NCI-H748 treated with DMSO at 0.1 percent for 48 hours (cell line): ENCODE measurements at places on chromosomes 3 and 15.

GRCh38 chr15:29674661-29675533, 147.4 kb downstream of the TJP1 start:
- no peak for DNase-seq

GRCh38 chr15:68608206-68608843, 29.5 kb downstream of the CORO2B start:
- DNase-seq = no peak

- DNase-seq = no peak
These were observed 2.5 kb upstream of the GREM1 start for GRCh38 chr15:32715276-32715675.

DNA sequence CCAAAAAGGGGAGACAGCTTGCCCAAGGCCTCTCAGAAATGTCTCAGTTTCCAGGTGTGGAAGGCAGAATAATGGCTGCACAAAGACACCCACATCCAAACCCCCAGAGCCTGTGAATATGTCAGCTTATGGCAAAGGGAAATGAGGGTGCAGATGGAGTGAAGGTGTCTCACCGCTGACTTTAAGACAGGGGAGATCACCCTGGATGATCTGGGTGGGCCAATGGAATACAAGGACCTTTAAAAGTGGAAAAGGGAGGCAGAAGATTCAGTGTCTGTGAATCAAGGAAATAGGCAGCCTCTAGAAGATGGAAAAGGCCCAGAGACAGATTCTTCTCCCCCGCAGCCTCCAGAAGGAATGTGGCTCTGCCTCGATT, 48.8 kb upstream of the ATP2B2 start:
- DNase-seq = no peak

DNA sequence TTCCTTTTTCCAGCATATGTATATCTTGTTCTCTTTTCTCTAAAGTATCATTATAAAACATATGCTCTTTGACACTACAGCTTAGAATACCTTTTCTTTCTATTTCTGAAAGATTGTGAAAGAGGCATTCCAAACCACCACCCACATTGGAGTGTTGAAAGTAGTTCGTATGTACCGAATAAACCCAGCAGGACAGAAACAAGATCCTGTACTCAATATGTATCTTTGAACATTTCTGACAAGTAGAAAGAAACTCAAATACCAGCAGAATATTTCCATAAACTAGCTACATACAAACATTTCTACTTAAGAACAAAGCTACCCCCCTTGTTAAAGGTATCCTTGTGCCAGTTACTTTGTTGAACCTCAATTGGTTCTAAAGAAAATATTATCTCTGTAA, 415.3 kb upstream of the ALCAM start:
- no peak for DNase-seq

GRCh38 chr3:19248143-19248542, 99.8 kb downstream of the KCNH8 start:
- DNase-seq = no peak

GRCh38 chr3:122681284-122681973, 790 bp downstream of the PARP14 start:
- DNase-seq = no peak

DNA sequence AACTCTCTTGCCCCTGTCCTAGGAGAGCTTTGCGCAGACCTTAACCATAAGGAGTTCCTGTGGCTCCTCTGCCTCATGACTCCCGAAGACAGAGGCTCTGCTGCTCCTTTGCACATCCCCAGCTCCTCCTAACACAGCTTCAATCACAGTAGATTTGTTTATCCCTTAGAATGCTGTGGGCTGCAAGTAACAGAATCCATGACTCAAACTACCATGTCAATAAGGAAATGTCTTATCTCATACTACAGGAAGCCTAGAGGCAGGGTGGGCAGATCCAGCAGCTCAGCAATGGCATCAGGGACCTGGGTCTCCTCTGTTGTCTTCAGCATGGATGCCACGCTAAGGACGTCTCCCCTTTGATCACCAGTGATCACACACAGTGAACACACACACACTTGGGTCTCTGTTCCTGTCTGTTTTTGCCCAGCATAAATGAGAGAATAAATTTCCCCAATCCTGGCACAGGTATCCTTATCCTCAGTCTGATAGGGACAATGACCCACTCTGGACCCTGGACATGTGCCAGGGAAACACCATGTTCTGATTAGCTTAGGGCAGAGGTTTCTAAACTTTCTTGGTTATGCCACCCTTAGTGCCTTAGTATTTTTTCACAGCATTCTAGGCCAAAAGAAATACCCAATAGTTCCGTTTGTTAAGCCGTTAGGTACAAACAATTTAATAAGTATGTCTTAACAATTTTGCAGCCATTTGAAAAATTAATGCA, 46.1 kb upstream of the MRPS22 start:
- no peak for DNase-seq

DNA sequence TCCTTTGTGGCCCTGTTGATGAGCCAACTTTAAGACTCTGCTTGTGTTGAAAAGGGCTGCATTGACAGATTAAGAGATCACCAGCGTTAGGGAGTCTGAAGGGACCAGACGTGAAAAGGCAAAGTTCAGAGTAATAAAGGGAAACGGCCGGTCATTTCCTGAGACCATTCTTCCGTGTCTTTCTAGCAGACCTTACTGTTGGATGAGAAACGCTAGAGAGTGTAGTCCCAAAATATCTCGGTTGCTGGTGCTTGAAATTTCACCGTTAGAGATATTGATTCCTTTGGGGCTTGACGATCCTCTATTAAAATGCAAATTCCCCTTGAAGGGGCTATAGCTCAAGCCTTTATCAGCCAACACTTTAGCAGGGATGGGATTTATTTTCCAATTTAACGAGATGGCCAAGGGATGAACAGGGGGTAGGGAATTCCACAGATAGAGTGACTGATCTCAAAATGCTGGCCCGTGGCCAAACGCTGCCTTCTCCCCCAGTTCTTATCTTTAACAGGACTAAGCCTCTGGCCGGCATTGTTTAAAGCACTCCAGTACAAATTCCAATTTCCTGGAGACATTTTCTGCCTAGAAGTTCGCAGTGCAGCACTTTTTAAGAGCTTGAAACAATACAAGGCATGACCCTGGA, 250.4 kb downstream of the TJP1 start:
- DNase-seq = no peak

- no peak for DNase-seq
These were observed 19.3 kb upstream of the ANXA2 start for GRCh38 chr15:60417112-60417511.

- DNase-seq = no peak
These were observed 2.2 kb downstream of the ZXDC start for GRCh38 chr3:126473292-126474168.

DNA sequence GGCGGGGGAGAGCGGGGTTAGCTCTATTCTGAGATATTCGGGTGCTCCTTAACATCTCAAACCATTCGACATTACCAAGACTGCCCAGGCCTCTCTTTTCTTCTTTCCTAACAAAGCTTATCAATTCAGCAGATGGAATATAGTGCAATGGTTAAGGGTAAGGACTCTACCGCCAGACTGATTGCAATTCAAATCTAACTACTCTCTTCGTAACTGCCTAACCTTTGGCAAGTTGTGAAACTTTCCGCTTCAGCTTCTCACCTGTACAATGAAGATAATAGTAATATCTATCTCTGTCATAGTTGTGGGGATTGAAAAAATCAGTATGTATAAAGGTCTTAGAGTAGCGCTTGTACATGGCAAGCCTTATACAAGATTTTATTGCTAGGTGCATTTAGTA, 972 bp downstream of the UBA5 start:
- no peak for DNase-seq

DNA sequence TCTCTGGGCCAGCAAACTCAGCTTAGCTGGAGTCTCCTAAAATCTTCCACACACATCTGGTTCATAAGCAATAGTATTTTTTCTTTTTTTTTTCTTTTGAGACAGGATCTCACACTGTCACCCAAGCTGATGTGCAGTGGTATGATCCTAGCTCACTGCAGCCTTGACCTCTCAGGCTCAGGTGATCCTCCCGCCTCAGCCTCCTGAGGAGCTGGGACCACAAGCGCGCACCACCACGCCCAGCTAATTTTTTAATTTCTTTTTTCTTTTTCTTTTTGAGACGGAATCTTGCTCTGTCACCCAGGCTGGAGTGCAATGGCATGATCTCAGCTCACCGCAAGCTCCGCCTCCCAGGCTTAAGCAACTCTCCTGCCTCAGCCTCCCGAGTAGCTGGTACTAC, 34.3 kb downstream of the RNU5B-1 start:
- DNase-seq = no peak

- DNase-seq = no peak
These were observed 8.5 kb downstream of the PDIA5 start for GRCh38 chr3:123075359-123075758.

- DNase-seq = no peak
These were observed 40.4 kb downstream of the BHLHE40 start for GRCh38 chr3:5019411-5020241.

DNA sequence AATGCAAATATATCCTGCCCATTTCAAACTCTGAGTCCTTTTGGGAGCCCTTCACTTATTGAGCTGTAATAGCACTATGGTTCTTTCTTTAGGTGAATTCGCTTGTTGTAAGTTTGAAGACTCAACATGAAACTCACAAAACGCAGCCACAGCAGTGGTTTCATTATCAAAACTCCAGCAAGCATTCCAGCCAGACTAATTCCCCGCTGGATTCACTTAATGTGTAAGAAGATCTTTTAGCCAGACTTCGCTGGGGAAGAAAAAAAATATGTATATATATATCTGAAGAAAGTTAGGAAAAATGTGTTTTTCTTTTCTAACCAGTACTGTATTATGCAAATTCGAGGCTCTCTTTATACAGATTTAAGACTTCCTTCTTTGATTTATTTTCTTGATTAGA, 241.1 kb downstream of the WNT5A start:
- DNase-seq = no peak

DNA sequence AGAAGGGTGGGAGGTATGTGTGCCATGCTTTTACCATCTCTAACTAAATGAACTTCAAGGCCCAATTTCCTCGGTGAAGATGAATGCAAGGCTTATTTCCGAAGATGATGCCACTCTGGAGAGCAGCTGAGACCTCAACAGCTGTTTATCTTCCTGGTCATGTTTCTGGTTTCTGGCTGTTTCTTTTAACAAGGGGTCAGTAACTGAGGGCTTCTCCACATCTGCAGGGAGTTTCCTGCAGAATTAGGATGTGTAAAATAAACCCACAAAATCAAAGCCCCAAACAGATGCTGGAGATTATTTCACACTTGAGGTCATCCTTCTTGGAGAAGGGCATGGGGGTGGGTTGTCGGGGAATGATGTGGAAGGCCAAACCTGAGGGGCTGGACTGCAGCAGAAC, 220.3 kb downstream of the THSD4 start:
- DNase-seq = no peak

GRCh38 chr3:171312741-171313140, 147.5 kb downstream of the TNIK start:
- DNase-seq = no peak

- DNase-seq = no peak
These were observed 25.4 kb downstream of the FILIP1L start for GRCh38 chr3:100088735-100089368.

- DNase-seq = no peak
These were observed 12.4 kb downstream of the HES1 start for GRCh38 chr3:194148383-194148782.

DNA sequence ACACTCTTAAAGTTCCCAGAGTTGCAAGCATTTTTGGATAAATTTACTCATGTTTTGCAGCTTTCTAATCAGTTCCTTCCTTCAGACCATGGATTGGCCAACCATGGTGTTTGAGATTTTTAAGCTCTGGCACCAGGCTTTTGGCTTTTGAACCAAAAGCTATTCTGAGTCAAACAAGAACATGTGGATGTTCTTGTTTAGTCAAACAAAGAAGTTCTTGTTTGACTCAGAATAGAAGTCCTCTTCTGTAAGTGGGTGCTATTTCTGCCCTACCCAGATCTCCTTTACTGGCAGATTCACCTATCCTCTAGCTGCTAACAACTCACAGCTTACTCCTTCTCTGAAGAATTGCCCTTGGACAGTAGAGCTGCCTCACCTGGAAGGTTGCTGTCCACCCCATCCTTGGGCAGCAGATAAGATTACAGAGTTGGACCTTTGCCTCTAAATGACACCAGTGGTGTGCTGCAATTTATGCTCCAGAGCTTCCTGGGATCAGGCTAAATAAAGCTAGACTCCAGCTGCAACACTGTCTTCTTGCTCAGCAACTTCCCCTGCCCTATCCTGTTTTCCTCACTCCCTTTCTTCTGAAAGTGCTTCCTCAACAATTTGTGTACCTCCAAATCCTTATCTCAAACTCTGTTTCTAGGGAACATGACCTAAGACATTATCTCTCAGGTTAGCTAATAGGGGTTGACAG, 65.6 kb downstream of the COL6A6 start:
- no peak for DNase-seq

DNA sequence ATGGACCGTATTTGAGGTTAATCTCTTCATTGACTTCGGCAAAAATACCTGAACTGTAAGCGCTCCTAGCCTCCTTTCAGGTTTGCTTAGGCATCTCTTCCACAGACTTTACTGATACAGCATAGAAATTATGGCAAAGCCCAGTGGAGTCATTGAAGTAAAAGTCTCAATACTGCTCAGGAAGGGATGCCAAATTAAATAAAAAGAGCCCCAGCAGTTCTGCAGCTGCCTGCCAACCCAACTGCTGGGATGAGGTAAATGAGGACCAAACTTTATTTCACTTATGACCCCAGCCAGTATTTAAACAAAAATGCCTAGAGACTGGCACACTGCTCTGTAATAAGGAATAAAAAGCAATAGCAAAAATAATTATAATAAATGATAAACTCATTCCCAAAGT, 65.4 kb downstream of the IQCH start:
- no peak for DNase-seq

DNA sequence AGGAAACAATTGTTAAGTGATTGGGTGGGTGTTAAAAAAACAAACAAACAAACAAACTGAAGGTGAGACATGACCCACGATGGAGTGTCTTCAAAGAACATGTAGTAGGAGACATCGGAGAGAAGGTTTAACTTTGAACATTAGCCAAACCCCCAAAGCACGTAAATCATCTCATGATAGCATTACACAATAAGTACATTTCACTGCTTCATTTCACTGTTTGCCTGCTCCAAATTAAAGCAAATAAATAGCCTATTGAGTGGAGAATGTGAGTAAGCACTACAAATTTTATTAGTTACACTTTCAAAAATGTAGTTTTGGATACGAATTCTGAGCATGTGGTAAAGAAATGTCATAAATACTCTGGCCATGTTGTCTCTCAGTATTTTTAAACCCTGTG, 287.0 kb downstream of the SI start:
- DNase-seq = no peak

DNA sequence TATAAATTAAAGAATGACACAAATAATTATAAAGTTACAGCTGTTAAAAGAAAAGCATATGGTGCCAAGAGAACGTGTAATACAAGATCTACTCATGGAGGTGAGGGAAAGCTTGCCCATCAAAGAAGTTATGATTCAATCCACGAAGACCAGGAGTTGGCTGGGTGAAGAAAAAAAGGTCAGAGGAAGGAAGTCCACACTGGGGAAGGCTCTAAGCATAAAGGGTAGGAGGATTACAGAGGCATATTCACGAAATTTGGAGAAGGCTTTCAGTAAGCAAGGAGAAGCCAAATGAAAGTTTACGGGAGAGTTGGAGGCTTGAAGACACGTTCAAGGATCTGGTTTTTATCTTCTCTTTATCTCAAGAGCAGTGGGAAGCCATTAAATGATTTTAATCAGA, 1.8 kb upstream of the TGFBR2 start:
- DNase-seq = no peak

- no peak for DNase-seq
These were observed 176.1 kb upstream of the THBS1 start for GRCh38 chr15:39404767-39405181.
